RWPE2 (cell line): ENCODE measurements at places on chromosomes 5 and 9.

DNA sequence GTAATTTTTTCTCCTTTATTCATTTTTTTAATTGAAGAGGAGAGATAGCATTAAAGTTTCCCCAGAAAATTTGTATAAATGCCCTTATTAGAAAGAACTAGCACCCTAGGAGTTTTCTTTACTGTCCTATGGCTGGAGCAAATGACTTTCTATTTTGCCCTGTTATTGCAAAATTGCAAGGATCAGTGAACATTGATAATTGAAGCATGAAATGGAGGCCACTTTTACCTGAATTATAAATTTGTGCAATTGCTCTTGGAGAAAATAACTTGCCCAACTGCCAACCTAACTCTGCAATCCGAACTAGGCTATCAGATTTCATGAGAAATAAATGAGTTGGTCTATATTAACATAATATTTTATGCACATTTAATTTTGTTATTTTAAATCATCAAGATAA lies 111.9 kb downstream of the MTRR start:
- no peak for DNase-seq

DNA sequence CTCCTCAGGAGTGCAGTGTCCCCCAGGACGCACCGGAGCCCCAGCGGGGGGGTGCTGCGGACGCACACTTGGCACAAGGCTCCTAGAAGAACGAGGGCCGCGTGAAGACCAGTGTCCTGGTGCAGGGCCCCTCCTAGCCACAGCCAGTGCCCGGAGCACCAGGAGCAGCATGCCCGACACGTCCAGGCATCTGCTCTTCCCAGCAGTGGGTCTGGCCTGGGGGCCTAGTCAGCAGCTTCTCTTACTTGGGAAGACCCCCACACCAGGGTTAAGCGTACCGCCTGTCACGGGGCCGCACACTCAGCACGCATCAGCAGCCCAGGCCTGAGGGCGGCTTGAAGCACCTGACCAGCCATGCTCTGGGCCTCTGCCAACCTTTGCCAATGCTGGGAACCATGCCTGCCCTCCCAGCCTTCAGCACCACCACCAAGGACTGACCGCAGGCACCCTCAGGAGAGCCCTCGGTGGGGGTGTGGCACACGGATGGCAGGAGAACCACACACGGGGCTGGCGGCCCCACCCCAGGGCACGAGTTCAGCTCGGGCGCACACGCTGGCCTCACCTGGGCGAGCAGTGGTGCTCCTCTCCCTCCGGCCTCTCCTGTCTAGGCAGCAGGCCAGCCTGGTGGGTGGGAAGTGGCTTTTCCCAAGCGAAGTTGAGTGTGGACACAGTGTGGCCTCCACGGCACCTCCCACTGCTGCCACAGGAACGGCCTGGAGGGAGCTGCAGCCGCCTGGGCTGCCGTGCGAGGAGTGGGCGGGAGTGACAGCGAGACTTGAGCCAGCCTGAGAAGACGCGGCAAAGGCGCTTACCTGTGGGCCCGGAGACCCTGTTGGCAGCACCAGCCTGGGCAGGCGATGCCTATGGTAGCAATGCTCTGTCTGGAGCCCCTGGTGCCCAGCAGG lies 12.0 kb upstream of the AJM1 start:
- DNase-seq, result no peak

- DNase-seq, result no peak
These were observed 69.5 kb upstream of the GARNL3 start for GRCh38 chr9:127194881-127195713.

DNA sequence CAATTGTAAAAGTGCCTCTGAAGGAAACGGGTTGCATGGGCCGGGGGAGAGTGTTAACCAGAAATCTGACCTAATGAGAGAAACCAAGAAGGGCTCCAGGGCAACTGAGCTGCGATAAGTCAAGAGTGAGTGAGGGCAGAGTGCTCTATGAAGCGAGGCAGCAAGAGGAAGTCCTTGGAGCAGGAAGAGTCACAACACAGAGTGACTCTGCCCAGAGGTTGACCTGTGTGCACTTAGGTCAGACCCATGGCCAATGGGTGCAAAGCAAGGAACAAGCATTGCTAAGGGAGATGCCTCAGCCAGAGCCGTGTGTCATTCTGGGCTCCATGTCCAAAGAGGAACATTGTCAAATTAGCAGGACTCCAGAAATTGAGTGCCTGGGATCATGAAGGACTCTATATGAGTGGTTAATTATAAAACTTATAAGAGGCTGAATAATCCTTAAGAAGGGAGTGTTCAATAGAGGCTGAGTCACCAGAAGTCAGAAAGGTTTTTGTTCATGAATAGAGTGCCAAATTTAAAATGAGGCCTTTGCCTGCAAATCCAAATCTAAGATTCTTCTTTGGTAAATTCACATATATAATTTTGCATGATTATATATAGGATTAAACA lies 438.5 kb downstream of the MED10 start:
- DNase-seq, result no peak

GRCh38 chr5:120270498-120270897 lies 193.6 kb upstream of the PRR16 start:
- DNase-seq, result no peak

DNA sequence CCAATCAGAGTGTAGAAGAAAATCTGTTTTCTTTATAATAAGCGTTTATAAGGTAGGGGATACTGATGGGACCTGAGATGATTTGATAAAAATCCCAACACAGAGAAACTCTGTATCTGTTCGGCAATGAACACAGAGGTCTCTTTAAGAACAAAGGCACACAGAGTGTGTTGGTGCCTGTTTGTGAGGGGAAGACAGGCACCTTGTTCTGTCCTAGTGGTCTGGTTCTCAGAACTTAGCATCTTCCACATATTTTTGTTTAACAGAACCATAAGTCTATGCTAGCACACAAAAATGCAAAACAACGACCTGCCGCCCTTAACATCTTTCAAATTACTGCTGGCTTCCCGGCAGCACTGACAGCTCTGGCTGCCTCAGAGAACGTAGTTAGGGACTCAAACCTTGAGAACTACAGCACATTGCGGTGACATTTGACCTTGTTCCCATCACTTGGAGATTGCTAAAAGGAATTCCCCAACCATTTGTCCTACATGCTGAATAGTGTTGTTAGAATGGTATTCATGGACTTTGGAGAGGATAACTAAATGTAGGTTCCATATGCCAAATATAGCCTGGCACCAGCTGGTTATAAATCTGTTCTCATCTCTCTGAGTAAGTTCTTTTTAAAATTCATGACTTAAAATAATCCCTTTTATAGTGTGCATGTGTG lies 871.7 kb upstream of the TYRP1 start:
- DNase-seq, result no peak

DNA sequence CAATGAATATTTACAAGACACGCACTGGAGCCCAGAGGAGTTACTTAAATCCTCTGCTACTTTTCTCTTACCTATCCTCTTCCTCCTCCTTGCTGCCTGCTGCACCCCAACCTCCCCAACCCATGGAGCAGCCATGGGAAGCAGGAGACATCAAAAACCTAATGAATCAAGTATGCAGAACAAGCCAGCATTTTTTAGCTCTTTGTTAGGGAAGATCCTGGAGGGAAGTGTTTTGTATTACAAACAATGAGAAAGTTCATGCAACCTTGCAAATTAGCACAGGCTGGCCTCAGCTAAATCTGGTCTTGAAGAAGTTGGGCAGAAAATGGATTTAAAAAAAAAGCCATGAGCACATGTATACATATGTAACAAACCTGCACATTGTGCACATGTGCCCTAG lies 498.8 kb downstream of the KIF4B start:
- no peak for DNase-seq

DNA sequence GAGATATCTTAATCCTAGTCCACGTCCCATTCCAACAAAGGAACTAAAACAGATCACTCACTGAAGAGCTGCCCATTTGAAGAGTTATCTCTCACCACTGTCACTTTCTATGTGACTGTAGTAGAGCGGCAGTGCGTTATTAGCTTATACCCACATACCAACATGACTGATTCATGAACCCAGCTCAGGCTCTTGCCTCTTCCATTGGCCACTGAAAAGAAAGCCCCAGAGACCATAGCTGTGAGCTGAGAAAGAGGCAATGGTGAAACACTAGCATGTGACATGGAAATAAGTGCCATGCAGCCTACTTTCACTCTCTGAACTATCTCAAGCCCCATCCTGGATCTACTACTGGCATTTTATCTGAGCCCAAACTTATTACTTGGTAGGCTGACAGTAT lies 151.7 kb upstream of the MOCS2 start:
- no peak for DNase-seq

DNA sequence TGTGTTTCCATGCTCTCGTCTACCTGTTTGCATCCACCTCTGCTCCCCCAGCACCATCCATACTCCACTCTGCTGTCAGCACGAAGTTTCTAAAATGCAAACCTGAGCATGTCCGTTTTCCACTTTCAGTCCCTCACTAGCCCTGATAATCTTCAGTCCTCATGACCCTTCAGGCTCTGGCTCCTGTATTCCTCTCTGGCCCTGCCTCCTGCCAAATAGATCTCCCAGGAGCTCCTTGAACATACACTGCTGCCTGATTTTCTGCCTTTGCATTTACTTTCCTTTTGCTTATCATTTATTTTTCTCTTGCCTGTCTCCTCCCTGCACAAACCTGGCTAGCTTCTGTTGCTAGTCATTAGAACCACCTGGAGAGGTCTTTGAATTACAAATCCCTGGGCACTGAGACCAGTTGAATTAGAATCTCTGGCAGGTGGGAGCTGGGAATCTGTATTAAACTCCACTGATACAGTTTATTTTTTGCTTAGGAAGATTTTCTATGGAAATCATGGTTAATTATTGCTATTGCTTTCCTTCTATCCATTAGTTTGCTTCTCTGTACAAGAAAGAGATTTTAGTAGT lies 18.5 kb downstream of the ARHGEF28 start:
- no peak for DNase-seq

GRCh38 chr5:11432116-11432515 lies 472.1 kb downstream of the CTNND2 start:
- DNase-seq, result no peak

- no peak for DNase-seq
These were observed 182.2 kb downstream of the TAF11L14 start for GRCh38 chr5:17816505-17816904.

DNA sequence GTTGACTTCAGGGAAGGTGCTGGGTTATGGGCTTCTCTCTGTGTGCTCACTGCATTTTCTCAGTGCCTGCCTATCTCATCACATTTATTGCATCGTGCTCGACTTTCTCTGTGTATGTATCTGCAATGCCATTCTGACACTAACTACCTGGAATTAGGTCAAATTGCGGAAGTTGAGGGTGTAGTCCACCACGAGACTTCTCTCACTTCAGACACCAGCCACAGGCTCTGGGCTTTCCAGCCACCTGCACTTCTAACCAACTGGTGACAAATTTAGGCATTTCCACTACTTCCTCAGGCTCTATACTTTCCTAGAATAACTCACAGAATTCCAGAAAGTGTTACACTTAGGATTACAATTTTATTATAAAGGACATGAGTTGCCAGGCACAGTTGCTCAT lies 188.6 kb upstream of the ZNF608 start:
- no peak for DNase-seq

GRCh38 chr9:3464033-3464638 lies 61.7 kb downstream of the RFX3 start:
- DNase-seq, result no peak

- no peak for DNase-seq
These were observed 7.2 kb upstream of the ADRA1B start for GRCh38 chr5:159909126-159909525.

GRCh38 chr9:33285502-33285901 lies 4.8 kb upstream of the NFX1 start:
- DNase-seq, result no peak

DNA sequence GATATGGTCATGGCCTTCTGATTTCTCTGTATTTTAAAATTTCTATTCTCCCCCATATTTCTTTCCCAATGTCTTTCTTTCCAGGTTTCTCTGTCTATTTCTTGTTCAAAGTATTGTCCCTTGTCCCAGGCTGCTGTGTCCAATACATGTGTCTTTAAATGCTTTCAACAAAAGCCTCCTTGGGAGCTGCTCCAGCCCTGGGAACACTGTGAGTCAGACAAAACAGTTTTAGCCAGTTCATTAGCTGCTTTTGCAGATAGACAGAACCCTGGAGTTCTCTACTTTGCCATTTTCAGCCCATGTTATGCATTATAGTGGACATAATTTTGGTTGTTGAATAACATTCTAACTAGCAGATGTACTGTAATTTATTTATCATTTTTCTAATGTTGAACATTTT lies 20.5 kb upstream of the JAK2 start:
- DNase-seq, result no peak

- DNase-seq, result no peak
These were observed 206.9 kb downstream of the FSTL4 start for GRCh38 chr5:133405275-133406034.

GRCh38 chr5:99765011-99765410 lies 770.2 kb upstream of the FAM174A start:
- DNase-seq, result no peak

DNA sequence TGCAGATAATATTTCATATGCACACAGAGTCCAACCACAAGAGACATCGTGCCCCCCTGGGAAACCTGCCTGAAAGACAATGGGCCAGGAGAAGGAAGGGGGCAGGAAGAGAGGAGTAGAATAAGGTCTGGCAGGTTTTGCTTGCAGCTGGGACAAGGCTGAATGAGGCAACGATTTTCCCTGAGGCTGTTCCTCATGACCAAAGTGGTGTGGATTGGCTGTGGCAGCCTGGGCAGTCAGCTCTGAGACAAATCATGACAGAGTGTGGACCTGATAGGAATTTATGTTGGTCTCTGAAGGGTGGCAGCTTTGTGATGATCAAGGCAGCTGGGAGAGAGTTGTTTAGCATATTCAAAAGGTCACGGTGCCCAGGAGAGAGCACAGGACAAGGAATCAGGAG lies 119.3 kb downstream of the NMUR2 start:
- DNase-seq, result no peak

- DNase-seq, result no peak
These were observed 70.3 kb upstream of the SAP30L start for GRCh38 chr5:154375329-154376008.

GRCh38 chr5:44714871-44715561 lies 93.7 kb upstream of the MRPS30 start:
- no peak for DNase-seq

- no peak for DNase-seq
These were observed 31.5 kb downstream of the DDX31 start for GRCh38 chr9:132638240-132638639.

GRCh38 chr5:157917899-157918809 lies 59.2 kb upstream of the CLINT1 start:
- DNase-seq, result no peak
